ENCODE measurements at places on chromosomes 3 and 15. TPM values are rescaled to one million over a fixed set of nuclear protein-coding genes. Genes with fewer than 3 reads are reported as not detected.

DNA sequence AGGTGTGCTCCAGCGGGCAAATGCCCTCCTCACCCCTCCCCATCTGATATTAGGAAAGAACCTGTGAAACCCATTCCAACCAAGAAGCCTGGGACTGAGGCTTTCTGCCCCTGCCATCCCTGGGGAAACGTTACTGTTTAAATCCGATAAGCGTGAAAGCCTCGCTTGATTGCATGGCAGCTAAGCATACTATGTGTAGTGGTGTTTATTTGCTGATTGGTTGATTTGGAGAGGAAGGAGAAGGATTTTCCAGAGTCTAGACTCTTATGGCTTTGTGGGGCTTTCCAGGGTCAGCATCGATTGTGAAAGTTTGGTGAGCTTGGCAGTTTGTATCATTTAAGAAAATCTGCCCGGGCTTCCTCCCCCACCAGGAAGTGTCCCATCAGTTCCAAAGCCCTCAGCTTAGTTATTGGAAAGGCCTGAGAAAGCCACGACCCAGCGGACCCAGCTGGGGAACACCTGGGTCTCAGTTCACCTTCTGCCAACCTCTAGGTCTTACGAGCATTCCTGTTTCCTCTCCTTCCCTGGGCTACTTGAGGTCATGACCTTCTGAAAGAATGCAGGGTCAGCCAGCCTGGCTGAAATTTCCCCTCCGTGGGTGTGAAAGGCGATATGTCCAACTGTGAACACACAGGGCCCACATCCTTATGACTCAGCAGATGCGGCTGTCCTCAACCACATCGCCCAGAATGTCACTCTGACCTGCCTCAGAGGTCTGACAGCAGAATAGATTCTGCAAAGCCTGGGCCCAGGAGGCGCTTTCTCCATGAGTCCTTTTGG, 62.8 kb upstream of the HERC1 start:
- DNase-seq: peak; percentile 73

GRCh38 chr15:62378772-62379498, 213.8 kb upstream of the C2CD4B start:
- no peak for DNase-seq

LYZL4 gene
- total RNA-seq: not detected

CHAC1 gene
- total RNA-seq: 4.7 TPM

DLEC1 gene
- not detected for total RNA-seq

GRCh38 chr3:107796791-107797190, 274.0 kb downstream of the BBX start:
- DNase-seq: peak; percentile 59

GRCh38 chr3:134795746-134796280, 753 bp downstream of the EPHB1 start:
- no peak for DNase-seq

SERINC4 gene
- total RNA-seq: not detected

LAMB2 gene
- total RNA-seq: 192 TPM

ACSBG1 gene
- not detected for total RNA-seq

GRCh38 chr15:62118520-62119226, 46.4 kb downstream of the C2CD4B start:
- DNase-seq: no peak

DNA sequence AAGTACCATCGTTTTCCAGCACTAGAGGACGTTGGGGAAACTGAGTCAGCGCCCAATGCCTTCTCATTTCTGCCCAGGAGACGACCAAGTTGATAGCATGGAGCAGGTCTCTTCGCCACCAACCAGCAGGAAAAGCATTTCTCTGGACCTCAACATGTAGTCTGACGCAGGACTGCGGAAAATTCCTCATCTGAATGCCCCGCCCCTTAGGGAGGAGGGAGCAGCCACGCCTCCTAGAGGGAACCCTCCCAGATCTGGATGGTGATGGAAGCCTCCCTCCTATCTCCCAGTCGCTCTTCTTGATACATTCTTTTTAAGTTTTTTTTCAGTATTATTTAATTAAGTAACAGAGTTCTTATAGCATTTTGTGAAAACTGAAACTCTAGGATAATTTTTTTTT, 17.4 kb upstream of the MINDY4B start:
- peak; percentile 36 for DNase-seq

- no peak for DNase-seq
Observed at GRCh38 chr3:182722907-182723306, 70.4 kb upstream of the ATP11B start.

GRCh38 chr3:61702453-61702852, 141.1 kb downstream of the PTPRG start:
- no peak for DNase-seq

DNA sequence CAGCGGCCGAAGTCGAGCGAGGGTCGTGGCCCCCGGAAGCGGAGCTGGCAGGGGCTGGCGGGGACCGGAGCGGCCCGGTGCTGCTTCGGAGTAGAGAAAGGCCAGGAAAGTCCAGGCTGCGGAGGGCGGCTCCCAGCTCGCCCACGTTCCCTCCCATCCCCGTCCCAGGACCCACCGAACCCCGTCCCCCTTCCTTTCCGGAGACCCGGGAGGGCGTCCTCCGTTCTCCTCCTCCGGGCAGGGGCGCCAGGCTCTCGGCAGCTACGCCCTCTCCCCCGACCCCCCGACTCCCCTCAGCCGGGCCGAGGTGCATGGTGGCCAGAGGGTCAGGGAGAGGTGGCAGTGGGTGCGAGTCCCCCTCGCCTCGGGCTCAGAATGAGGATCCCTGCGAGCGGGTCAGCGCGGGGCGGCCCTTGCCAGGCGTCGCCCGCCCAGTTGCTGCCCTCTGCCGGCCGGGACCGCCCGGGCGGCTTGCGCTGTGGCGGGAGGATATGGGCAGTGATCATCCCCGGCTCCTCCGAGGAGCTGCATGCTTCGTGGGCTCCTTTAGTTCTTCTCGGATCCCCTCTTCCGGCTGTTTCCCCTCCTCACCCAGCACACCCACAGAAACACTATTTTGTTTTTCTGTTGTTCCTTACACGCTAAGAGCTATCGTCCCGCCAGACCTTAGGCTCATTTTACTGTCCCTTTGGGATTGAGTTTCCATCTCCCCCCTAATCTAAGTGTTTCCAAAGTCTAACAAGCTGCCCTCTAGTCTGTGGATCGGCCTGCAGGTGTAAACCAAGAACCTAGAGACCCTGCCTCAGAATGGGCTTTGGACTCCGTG, 744 bp upstream of the ALDH1A2 start:
- DNase-seq: no peak

DNA sequence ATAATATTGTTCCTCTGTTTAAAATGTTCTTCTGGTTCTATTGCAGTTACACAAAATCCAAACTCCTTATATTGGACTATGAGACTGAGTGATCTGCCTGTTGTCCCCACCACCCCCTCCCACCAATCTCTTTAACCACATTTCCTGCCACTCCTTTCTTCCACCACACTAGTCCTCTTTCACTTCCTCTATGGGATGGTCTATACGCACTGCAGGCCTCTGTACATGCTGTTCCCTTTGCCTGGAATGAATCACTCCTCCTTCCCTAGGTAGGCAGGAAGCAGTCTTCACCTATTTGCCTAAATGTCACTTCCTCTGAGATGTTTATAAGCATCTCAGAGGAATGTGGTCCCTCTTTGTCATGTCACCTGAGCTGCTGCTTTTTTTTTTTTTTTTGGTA, 4.0 kb downstream of the MAP2K1 start:
- DNase-seq: peak; percentile 7

SNTN gene
- total RNA-seq: not detected

PLCH1 gene
- 0.50 TPM for total RNA-seq

GRCh38 chr15:69606921-69607500, 154.4 kb downstream of the RPLP1 start:
- no peak for DNase-seq

- DNase-seq: no peak
Observed at GRCh38 chr3:72199530-72199929, 414.6 kb upstream of the PROK2 start.

GRCh38 chr3:72418244-72418643, 430.0 kb downstream of the SHQ1 start:
- DNase-seq: no peak

DGKG gene
- 10.1 TPM for total RNA-seq

DNA sequence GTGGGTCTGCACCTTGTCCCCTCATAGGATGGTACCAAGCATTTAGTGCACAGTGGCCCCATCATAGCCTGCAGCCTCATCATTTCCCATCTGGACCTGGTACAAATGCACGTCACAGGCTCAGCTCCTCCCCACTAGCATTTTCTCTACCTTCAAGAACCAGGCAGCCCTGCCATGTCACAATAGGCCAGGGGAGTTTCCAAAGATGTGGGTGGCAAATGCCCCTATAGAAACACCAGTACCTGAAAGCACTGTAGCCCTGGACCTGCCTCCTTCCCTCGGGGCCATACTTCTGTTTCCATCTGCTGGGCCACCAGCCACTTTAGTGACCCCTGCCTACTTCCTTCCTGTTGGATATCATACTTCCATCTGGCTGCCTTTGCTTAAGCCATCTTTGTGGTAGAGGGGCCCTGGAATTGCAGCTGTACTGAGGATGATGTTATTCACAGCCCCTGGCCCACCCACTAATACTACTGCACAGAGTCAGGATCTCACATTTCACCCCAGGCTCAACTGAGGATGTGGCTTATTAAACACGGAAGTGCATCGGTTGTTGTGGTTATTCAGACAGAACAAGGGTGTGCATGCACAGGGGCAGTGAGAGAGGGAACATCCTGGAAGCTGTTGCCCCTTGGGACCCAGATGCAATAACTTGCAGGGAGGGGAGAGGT, 3.8 kb downstream of the TCTA start:
- no peak for DNase-seq

- peak; percentile 94 for DNase-seq
Observed at GRCh38 chr3:179760944-179761343, 108.1 kb downstream of the USP13 start.

DNA sequence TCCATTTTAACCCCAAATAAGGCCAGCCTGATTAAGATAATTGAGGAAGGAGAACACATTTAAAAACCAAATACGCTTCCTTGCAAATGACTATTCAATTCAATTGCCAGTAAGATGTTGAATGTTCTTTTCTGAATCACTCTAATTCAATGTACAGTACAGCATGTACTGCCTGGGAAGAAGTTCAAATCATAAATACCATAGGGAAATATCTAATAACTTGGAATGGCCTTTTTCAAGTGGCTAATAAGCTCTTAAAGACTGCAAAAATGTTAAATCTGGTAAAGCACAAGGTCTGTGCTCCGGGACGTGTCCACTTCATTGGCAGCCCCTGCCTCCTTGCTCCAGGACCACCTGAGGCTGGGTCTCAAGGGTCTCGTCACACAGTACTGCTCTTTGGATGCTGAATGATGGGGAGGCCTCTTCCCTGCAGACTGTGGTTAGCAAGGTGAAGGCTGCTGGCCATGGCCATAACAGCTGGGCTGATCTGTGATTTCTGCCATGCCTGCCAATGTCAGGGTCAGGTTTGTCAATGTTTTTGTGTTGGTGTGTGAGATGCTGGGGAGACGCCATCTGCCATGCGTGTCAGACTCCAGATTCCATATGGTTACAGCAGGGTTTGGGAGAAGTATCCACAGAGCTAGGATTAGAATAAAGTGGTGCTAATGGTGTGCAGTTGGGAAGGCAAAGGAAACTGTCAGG, 300.5 kb downstream of the ADAMTS17 start:
- DNase-seq: no peak

DNA sequence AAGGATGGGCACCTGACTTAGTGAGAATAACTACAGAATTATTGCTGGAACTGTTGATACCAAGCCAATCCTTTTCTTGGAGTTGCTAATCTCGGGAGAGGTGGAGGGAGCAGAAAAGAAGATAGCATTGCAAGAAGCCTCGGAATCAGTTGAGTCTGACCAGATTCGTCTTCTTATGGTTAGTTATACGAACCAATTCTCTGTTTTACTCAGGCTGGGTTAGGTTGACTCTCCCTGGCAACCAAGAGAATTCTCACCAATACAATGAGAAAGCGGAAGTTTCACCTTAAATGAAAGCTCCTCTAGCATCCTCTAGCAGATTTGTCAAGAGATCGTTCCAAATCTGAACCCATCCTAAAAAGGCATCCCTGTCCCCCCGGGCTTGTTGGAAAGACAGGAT, 43.5 kb upstream of the UBE2E1 start:
- DNase-seq: no peak

RLBP1 gene
- not detected for total RNA-seq

GRCh38 chr3:145188079-145188770, 972.8 kb downstream of the PLOD2 start:
- DNase-seq: no peak

GRCh38 chr3:13494463-13495350, 14.6 kb downstream of the HDAC11 start:
- DNase-seq: no peak

- DNase-seq: no peak
Observed at GRCh38 chr3:60552581-60552980, 698.7 kb downstream of the FHIT start.

- DNase-seq: no peak
Observed at GRCh38 chr3:10006762-10007090, 19.5 kb upstream of the FANCD2 start.

DNA sequence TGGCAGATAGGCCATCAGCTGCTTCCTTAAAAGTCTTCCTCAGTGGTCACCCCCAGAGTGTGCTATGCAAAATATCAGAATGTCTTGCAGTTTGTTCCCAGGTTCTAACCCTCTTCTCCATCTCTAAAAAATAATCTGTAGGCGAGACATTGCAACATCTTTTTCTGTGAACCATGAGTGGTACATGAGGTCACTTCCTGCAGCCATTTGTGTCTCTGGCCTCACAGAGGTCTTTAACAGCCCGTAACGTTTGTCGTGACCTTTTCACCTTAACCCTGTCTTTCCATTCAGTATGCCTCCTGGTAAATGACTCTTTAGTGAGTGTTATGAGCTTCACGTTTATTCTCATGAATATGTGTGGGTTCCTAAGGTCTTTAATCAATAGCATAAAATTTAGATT, 145.4 kb downstream of the KLHL25 start:
- DNase-seq: peak; percentile 40

- DNase-seq: no peak
Observed at GRCh38 chr15:77808075-77808474, 175.4 kb upstream of the LINGO1 start.

GOLGA6B gene
- not detected for total RNA-seq

DNA sequence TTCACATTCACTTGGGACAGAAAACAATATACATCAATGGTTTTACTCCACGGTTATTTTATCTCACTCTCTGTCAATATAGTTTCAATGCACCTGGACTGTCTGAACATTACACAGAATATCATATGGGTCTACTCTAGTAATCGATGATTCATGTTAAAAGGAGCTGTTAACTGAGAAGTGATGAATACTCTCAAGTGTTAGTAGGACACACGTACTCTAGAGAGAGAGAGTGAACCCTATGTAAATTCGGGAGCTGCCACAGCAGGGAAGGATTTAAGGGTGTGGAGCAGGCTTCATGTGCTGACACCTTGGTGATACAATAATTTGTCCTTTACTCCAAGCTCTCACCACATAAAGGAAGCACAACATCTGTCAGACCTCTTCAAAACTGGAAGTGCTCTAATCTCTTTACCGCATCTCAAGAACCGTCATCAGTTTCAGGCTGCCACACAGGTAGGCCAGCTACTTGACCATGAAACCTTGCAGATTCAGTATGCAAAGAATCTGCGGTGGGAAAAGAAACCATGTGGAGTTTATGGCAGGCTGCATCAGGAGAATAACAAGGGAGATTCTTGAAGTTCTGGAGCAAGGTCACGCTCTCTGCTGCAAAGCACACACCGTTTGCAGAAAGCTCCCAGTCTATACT, 199.2 kb upstream of the TMC3 start:
- DNase-seq: no peak
